ENCODE measurements at places on chromosomes 3 and 15. TPM values are rescaled to one million over a fixed set of nuclear protein-coding genes. Genes with fewer than 3 reads are reported as not detected.

DNA sequence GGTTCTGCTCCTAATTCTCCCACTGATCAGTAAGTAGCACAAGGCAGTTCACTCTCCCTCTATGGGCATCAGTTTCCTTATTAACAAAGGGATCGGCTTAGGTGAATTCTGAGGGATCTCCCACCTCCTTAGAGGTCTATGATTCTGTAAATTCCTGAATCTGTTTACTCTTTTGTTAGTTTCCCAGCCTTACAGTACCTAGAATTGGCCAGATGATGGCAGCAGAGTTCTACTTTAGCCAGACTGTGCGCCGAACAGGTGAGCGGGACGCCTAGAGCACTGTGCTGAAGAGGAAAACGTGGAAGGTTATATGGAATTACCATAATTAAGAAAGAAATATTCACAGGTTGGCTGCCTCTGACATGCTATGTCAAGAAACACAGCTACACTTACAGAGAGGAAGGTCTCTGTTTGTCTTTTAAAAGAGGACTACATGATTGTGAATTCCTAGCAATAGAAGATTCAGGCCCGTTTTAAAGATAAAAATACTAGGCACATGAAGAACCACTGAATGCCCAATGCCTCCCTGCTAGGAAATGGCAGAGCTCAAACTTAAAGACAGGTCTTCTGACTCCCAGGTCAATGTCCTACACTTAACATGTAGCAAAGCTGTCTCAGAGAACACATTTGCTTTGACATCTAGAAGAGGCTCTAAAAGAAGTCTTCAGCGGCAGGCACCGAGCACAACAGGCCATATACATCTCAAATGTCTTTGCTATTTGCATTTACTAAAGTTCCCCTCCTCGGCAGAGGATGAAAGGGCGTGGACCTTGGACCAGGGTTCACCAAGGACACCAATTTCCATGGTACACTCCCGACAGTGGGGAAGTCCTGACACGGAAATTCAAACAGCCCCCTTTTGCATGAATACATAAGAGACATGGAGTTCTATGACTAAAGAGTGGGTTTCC is 259.9 kb downstream of the FGF12 start:
- H3K36me3 ChIP-seq: no peaks in the 10 kb centered on the region
- no peak overlapping the region for H3K4me3 ChIP-seq
- H3K27me3 ChIP-seq: peaks cover 9% of the 10 kb centered on the region

PCOLCE2 gene
- not detected for total RNA-seq

SLC28A1 gene
- total RNA-seq: not detected

APOD gene
- total RNA-seq: not detected

DNA sequence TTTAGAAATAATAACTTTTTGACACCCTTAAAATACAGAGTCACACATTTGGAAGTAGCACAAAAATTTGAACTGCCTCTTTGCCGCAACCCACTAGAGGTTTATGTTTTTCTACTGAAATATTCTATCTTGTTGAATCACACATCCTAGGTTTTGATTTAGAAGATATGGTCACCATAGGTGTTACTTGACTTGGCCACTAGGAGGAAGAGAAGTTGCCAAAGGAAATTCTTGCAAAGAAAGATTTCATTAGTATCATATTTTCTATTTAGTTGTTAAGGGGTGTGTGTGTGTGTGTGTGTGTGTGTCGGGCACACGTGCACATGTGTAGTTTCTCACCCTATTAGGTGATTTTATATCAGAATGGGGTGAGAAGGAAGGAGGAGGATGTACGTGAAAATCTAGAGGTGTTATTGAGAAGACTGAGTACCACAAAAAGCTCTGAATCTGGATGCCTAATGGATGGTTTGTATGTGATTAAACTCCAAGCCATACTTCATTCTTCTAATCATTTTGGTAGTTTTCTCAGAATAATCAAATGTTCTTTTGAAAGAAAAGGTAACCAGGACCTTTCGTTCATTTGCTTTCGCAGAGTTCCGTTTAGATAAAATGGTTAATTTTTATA is 31.5 kb downstream of the ZFAND6 start:
- peaks cover 10% of the 10 kb centered on the region for H3K4me1 ChIP-seq
- H3K4me3 ChIP-seq: no peak overlapping the region

DNA sequence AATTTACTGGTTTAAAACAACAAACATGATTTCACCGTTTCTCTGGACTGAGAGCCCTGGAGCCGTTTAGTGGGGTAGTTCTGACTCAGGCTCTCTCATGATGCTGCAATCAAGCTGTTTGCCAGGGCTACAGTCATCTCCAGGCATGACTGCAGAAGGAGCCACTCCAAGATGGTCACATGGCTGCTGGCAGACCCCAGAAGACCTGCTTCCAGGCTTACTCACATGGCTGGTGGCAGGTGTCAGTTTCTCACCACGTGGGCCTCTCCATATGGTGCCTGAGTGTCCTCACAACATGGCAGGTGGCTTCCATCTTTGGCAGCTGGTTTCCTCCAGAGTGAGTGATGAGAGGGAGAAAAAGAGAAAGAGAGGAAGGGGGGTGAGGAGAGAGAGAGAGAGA is 378.3 kb upstream of the RGMA start:
- H3K4me1 ChIP-seq: no peaks in the 10 kb centered on the region
- H3K27me3 ChIP-seq: peaks cover 2% of the 10 kb centered on the region
- DNase-seq: no peak
- no peaks in the 10 kb centered on the region for H3K36me3 ChIP-seq

DNA sequence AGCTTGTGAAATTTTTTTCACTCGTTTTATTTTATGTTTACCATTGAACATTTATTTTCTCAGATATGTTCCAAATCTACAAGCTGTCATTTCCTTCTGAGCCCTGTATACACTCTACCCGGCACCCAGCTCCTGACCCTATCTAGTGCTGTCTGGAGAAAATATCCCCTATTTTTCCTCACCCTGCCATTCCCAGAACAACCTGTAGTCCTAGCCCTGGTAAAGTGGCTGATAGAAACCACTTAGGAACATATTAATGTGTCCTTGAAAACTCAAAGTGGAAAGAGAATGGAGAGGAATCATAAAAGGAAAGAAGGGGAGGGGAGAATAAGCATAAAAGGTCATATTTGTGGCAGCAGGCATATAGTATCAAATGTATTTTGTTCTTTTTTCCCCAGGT is 8.2 kb upstream of the TIMMDC1 start:
- no peak overlapping the region for H3K27ac ChIP-seq
- DNase-seq: no peak
- peaks cover 48% of the 10 kb centered on the region for H3K36me3 ChIP-seq
- no peak overlapping the region for H3K4me3 ChIP-seq

- H3K4me3 ChIP-seq: no peak overlapping the region
- H3K27ac ChIP-seq: no peak overlapping the region
- no peaks in the 10 kb centered on the region for H3K27me3 ChIP-seq
- no peak for DNase-seq
These were observed 15.5 kb downstream of the ACAA1 start for GRCh38 chr3:38121451-38121831.

All from activated CD4-positive, alpha-beta T cell treated with anti-CD3 and anti-CD28 coated beads, Interleukin-2, amount 10 ng/mL, durations not matched to agents 7 days and 5 days (primary cell).